NB4 (cell line): ENCODE measurements at places on chromosomes 2 and 18.

DNA sequence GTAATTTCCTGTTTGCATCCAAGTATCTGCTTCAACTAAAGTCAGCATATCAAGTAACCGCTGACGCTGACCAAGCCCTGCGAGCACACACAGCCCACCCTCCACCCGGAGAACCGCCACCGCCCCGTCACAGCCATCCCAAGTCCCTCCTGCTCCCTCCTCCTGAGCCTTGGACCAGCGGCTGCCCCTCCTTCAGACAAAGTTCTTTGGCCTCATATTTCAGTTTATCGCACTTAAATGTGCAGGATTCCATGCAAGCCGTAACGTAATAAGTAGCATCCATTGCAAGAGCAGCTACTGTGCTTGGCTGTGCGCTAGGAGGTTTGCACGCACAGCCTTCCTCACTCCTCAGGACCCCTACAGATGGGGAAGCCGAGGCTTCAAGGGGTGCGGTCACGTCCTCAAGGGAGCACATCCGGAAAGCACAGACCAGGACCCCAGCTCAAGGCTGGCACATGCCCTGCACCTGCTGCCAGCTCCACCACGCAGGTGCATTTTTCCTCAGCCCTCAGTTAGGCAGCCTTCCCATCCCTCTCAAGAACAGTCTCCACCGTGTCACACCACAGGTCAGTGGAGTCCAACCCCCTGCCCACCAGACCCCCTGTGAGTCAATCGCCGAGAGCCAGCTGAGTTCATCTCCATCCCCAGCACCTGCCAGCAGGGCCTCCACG, 17.1 kb downstream of the PXDN start:
- no peak for DNase-seq

GRCh38 chr2:44009136-44009735, 13.4 kb upstream of the LRPPRC start:
- no peak for DNase-seq

DNA sequence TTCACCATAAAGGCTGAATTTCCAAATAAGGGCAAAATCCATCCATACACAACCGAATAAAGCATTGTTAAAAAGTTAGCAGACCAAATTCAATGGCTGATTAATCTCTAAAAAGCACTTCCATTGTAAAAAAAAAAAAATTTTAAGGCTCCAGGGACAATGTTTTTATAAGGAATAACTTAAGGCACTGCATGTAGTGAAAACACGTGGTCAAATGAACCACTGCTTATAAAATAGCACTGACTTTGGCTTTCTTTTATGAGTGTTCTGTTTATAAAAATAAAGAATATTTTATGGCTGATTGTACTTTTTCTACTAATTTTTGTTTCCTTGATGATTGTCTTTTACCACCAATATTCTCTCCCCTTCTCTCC, 409.3 kb upstream of the KCNH7 start:
- no peak for DNase-seq

GRCh38 chr2:1821530-1821929, 77.2 kb upstream of the PXDN start:
- no peak for DNase-seq

DNA sequence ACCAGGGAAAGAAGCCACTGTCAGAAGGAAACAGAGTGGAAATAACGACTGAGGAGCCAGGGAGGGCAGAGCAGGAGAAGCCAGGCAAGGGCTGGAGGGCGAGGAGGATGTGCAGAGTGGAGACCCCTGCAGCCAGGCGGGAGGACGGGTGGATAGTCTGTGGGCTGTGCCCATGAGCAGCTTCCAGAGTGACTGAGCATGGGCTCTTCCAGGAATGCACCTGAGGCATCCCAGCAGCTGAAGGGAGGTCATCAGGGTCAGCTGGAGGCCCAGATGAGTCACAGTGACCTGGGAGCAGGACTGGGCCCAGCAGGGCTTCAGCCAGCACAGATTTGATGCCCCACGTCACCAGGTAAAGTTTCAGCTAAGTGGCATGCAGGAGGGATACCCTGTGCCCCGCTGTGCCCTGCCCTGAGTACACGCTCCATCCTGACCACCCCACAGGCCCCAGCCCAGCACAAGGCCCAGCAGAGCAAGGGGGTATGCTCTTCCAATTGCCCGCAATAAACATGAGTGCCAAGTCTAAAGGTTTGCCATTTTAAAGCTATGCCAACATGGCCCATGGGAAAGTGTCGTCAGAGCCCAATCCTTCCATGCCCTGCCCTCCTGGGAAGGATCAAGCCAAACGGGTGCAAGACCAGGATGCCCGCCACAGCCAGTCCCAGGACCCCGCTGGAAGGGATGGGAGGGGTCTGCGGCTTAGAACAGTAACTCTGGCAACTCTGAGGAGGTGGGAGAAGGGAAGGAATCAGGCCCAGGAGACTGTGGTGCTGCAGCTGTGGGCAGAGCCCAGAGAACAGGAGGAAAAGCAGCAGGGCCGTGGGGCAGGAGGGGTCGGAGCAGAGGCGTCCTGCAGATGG, 85.7 kb downstream of the SEPTIN10 start:
- no peak for DNase-seq

DNA sequence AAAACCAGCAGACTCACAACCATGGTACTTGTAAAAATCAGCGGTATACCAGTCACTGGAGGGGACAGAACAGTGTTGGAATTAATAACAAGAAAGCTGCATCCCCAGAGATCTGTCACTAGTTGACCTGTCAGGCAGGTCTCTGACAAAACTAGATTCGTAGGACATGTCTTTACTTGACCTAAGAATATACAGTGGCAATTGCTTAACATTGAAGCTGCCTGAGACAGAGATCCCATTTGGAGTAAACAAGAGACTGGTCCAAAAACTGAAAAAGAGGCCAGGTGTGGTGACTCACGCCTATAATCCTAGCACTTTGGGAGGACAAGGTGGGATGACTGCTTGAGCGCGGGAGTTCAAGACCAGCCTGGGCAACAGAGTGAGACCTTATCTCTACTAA, 7.2 kb upstream of the SS18 start:
- no peak for DNase-seq

DNA sequence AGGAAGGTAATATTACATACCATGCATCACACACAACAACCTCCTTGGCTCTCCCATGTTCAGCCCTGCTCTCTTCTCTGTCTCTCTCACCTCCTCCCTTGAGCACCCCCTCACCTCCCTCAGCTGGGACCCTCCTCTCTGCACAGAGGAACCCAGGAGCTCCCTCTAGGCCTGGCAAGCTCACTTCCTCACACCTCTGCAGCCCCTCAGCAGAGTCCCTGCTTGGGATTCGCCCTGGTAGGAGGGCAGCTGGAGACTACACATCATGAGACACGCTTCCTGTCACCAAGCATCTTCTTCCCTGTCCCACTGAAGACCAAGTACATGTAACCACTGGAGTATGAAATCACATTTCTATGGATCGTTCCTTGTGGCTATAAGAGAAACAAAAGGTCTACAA, 51.0 kb downstream of the ADD2 start:
- no peak for DNase-seq

DNA sequence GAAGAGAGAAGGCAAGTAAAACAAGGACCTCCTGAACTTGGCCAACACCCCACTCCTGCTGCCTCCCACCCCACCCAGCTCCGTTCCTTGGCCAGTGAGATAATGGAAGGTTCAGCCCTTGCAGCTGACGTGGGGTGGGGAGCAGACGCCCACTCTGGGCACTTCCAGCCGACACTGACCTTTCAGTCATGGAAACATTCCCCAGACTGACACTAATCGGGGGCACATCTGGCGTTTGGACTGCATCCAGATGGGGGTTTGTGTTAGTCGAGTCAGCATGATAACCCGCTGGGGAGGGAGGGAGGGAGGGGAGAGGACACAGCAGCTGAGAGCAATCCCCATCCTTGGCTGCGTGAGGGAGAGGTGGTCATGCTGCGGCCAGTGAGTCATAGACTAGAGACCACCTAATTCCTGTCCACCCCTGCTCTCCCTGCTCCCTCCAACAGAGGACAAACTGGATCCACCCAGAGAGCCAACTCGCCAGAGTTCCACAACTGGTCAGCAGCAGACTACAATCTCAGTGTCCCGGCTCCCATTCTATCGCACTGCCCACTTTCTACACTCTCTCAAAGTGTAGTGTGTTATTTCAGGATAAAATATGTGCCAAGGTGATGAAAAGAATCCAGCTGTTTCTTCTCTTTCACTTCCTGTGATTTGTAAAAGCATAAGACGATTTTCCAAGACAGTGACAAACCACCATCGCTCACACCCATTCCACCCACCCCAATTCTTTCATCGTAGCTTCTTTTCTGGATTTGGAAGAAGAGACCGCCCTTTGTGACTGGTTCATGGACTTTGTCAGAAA, 115.4 kb upstream of the PKDCC start:
- no peak for DNase-seq

DNA sequence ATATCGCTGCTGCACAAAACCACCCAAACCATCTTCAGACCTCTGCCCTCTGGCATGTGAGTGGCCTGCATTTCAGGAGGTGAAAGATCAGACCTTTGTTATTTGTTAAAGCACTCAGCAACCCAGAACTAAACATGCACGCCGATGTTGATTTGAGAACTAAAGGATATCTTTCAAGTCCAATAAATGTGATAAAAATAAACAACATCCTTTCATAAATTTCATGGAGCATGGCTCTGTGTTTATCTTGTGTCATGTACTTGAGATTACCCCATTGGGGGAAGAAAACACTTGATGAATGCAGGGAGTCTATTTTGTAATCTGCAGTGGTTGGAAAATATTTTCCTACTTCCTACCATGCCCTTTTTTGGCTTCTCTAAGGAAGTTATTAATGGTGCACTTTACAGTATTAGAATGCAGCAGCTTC, 70.8 kb upstream of the GATA6 start:
- no peak for DNase-seq

DNA sequence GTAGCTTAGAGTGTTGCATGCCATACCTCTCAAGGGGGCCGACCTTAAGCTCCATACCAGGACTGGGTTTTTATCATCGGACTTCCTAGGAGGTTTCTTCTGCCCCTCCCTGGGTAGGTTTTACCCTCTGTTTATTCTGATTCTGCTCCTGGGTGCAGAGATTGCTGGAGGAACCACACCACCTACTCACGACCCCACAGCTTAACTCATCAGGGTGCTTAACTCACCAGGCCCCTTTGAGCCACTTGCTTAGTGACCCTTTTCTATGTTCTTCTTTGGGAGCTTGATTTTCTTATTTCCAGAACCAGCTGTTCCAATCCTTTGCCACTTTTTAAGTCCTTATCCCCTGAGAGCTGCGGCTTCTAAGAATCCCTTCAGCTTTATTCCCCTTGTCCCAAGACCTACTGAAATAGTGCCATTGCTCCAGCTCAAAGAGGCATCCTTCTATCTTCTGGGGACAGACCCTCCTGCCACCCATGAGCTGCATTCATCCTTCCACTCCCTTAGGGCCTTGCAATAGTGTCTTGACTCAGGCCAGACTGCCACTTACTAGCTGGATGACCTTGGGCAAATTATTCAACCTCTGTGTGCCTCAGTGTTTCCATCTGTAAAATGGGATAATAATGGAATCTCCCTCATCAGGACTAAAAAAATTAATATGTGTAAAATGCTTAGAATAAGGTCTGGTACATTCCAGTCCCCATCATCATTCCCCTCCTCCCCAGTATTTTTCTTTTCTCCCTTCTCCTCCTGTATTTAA, 5.8 kb downstream of the OXER1 start:
- DNase-seq, result no peak

DNA sequence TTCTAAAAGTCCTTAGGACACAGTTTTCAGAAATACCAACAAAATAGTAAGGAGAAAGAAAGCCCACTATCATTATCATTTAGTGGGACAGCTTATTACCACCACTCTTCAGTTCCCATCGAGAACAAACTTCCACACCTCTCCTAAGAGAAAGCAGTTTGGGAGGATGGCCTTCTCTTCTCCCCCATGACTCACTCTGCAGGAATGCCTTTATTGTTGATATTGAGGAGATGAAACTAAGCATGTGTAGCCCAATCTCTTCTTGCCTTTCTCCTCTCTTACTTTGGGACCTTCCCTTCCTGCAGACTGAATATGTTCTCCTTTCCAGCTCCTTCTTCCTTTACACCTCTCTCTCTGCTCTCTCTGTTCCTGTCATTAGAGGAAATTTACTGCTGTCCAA, 30.0 kb upstream of the ERMN start:
- DNase-seq, result no peak

- DNase-seq, result no peak
Measured at GRCh38 chr18:36451454-36452251, 154.1 kb downstream of the FHOD3 start.

- peak; percentile 83 for DNase-seq
Measured at GRCh38 chr2:1781291-1782080, 37.2 kb upstream of the PXDN start.

DNA sequence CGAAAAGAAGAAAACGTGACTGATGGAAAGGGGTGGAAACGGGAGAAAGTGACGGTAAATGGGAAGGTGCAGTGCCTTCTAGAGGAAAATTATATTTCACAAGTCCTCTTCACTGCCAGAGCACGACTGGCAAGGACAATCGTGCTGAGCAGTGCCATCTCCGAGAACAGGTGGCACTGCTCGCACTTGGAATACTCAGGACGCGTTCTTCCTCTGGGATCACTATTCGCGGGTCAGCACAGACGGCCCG, 364 bp downstream of the STAT1 start:
- no peak for DNase-seq

- DNase-seq, result no peak
Measured at GRCh38 chr2:178836807-178837206, 29.6 kb upstream of the TTN start.

DNA sequence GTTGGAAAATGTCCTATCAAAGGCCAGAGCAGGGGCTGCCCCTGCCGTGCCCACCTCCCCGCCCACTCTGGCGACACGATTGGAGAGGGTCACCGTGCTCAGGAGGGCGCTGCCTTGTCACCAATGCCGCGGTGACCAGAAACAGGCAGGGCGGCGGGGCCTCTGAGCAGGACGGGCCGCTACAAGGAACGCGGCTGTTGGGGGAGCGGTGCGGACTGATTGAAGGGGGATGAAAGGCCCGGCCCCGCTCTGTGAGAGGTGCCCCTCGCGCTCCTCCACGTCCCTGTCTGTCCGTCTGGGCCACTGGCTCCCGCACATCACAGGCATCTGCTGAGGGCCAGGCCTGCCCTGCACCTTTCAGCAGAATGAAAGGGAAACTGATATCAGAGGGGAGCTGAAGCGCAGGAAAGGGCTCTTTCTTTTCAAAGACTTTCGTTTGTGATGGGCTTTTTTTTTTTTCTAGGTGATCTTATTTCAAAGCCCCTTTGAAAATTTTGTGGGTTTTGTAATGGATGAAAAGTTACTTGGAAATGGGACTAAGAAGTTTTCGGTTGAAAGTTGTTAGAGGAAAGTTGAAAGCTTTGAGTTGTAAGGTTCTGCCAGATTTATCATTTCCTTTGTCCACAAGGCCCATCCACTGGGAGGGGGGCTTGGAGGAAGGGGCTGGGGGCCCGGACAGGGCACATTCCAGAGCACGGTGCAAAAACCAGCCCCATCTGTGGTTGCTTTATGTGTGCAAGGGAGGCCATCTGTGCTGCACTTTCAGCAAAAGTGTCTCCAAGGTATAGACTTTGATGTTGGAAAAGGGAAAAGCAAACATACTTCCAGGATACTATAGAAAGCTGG, 244.2 kb downstream of the KLHL29 start:
- DNase-seq, result no peak

DNA sequence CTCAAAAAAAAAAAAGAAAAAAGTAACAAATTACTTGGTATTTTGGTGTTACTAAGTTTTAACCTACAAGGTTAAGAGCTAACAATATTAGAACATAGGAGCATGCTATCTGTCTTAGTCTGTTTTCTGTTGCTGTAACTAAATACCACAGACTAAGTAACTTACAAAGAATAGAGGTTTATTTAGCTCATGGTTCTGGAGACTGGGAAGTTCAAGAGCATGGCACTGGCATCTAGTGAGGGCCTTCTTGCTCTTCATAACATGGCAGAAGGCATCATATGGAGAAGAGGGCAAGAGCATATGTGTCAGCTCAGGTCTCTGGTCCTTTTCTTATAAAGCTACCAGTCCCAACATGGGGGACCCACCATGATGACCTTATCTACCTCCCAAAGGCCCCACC, 36.5 kb downstream of the SMARCAL1 start:
- DNase-seq, result no peak
